ENCODE measurements at places on chromosomes 13 and 19.

GRCh38 chr13:35157143-35157755 is 215.2 kb downstream of the NBEA start:
- no peak for DNase-seq

GRCh38 chr13:108851660-108852059 is 222.2 kb downstream of the MYO16 start:
- no peak for DNase-seq

DNA sequence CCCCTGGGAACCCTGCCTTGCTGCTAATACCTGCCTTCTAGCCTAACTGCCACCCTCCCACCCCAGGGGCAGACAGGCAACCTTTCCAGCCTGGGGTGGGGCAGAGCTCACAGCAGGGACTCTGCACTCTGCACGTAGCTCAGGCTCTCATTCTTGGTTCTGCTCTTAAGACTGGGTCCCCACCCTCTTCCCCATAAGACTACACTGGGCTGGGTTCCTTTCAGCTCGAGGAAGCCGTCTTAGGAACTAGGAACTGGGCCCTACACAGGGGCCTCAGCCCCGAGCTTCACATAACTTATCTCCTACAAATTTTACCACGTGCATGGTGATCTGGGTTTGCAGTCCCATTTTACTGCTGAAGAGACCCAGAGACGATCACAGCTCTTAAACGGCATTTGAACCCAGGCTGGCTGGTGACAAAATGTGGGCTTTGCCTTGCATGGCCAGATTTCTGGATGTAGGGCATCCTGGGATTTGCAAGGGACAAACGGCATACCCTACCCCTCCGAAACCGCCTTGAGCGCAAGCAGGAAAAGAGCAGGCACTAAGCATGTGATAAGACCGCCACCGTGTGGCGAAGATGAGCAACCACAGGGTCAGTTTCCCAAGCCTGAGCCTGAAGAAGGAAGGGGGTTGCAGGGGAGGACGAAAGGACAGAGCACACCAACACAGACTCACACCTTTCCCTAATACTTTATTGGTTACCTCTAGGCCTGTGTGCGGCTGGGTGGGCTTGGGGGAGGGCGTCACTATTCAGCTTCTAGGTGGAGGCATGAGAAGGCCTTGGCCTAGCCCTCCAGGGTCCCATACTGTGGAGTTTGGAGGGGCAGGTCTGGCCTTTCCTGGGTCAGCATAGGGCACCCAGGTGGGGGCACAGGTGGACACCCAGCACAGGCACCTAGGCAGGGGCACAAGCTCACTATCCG is 5.1 kb downstream of the JUNB start:
- no peak for DNase-seq

GRCh38 chr13:73179650-73180274 is 121.0 kb downstream of the KLF5 start:
- DNase-seq = no peak

GRCh38 chr13:31686670-31687425 is 52.5 kb upstream of the RXFP2 start:
- no peak for DNase-seq

DNA sequence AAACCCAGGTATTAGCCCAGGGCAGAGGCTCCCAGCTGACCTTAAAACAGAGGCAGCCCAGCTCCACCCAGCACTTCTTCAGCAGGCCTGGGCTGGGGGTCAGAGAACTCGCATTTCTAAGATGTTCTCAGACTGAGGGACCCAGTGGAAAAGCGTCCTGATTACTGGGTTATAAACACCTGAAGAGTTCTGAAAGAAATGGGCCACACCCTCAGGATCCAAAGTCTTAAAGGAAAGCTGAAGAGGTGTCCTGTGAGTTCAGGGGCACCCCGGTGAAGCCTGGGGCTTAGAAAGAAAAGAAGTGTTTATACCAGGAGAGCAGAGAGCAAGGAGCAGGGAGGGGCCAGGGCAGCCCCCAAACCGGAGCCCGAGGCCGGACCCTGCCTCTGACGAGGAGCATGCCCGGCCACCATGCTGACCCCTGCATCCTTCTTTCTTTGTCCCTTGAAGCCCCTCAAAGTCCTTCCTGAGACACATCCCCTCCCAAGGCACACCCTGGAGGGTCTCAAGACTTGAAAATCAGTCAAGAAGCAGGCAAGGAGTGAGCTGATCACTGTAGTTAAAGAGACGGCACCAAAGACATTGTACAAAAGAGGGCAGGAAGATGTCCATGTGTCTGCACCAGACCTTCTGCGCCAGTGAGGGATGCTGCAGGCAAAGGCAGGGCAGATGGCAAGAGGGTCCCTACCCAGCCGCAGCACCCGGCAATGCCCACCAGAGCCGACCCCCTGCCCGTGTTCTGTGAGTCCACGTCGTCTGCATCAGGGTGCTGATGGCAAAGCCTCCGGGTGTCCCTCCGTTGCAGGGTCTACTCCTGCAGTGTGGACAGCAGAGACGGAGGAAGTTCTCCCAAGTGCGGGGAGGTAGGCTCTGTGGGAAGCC is 10.6 kb upstream of the RAB20 start:
- no peak for DNase-seq

DNA sequence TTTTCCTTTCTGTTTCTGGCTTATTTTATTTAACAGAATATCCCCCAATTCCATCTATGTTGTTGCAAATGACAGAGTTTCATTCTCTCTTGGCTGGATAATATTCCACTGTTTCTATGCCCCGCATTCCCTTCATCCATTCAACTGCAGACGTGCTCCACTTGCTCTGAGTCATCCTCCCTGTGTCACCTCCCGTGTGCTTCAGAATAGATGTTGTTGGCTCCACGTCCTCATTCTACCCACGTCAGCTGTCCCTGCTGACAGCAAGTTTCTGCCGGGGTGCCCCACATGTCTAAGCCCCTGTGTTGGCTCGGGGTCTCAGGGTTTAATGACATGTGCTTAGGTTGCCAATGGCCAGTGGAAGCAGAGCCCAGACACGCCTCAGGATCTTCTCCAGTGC is 1041.0 kb downstream of the UQCRFS1 start:
- no peak for DNase-seq

- no peak for DNase-seq
Measured at GRCh38 chr13:25177012-25177411, 4.9 kb upstream of the AMER2 start.

GRCh38 chr13:42078128-42078808 is 29.8 kb downstream of the DGKH start:
- DNase-seq = no peak

GRCh38 chr13:85700906-85701305 is 98.3 kb downstream of the SLITRK6 start:
- DNase-seq = no peak

- DNase-seq = no peak
Measured at GRCh38 chr13:27170221-27170515, 1.4 kb downstream of the USP12 start.

DNA sequence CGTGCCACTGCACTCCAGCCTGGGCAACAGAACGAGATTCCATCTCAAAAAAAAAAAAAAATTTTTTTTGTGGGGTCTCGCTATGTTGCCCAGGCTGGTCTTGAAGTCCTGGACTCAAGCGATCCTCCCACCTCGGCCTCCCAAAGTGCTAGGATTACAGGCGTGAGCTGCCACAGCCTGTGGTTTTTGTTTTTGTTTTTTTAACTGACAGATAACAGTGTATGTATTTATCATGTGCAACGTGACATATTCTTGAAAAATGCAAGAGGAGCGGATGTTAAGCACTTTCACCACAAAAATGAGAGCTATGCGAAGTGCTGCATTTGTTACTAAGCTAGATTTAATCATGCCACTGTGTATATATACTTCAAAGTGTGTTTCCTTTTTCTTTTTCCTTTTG is 49.0 kb downstream of the ARHGEF18 start:
- no peak for DNase-seq

DNA sequence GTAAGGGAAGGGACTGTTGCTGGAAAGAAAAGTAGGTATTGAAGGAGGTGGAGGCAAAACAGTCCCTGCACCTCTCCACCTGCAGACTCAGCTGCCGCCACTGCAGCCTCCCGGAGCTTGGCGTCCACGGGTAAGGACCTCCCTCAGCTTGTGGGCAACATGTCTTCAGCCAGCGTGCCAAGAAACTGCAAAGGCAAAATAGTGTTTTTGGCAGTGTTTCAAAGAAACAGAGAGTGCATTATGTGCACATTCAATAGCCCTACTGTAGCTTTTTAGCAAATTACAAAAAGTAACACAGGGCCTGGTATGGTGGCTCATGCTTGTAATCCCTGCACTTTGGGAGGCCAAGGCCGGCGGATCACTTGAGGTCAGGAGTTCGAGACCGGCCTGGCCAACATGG is 57.4 kb downstream of the ATP11A start:
- no peak for DNase-seq

DNA sequence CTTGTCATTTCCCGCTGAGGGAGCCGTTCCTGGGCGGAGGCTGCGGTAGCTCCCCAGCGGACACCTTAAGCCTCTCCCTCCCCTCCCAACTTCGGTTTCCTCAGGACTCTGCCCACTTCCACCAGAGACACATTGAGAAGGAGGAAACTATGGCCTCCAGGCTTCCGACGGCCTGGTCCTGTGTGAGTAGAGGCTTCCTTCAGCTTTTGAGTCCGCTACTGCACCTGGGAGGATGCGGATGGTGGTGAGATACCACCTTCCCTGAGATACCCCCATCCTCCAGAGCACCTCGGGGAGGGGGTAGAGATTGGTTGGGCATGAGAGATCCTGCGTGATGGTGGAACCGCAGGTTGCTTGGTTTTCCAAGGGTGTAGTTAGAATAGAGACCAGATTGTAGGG is 955 bp downstream of the ZNF274 start:
- DNase-seq = no peak

- no peak for DNase-seq
Measured at GRCh38 chr13:40629678-40630384, 36.6 kb downstream of the FOXO1 start.

GRCh38 chr19:10819124-10820060 is 16.6 kb downstream of the TMED1 start:
- no peak for DNase-seq

- DNase-seq = no peak
Measured at GRCh38 chr13:46668931-46669525, 116.1 kb downstream of the LRCH1 start.

- DNase-seq = no peak
Measured at GRCh38 chr13:113112893-113113845, 7.6 kb downstream of the F7 start.

GRCh38 chr13:98622931-98623331 is 46.0 kb upstream of the STK24 start:
- DNase-seq = no peak

- DNase-seq = no peak
Measured at GRCh38 chr13:63436325-63436668, 2020.6 kb upstream of the PCDH20 start.

DNA sequence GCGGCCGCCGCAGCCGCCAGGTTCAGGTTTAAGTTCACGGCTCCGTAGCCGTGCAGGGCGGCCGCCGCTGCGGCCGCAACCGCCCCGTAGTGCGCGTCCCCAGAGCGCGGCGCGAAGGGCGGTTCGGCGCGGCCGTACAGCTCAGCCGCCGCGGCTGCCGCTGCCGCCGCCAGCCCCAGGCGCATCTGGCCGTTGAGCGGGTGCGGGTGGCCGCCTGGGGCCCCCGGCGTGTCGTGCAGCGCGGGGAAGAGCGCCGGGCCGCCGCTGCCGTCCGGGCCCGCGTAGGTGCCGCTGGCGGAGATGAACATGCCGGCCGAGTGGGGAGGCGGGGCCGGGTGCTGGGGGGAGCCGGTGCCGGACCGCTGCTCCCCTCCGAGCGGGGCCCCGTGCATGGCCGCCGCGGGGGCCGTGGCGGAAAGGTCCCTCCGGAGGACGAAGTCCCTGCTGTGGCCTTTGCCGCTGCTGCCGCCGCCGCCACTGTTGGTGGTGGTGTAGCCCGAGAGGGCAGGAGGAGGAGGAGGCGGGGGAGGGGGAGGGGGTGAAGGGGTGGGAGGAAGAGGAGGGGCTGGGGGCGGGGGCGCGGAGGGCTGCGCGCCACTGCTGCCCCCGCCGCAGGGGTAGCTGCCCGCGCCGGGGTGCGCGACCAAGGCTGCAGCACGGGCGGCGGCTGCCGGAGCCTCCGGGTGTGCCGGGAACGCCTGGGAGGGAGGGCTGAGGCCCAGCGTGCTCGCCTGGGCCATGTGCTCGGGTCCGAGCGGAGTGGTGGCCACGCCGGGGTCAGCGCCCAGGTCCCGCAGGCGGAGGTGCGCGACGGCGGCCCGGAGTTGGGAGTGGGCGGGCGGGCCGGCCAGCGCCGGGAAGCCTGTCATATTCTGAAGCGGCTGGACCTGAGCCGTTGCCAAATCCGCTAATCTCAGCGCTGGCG is 654 bp downstream of the ZIC5 start:
- DNase-seq = no peak

DNA sequence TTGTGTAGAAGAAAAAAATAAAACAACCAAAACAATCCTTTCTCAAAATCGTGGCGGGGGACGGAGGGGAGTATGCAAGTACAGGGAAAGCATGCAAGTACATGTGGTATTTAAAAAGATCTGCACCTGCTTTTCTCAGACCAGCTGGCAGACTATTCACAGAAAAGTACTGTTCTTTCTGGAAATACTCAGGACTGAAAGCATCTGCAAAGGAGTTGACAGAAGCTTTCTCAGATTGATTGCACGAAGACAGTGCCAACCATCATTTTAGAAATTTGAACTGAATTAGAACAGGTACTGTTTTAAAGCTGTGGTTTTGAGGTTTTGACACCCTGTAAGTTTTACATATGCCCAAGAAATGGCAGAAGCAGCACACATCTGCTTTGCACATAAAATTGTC is 19.8 kb upstream of the PCDH8 start:
- no peak for DNase-seq

DNA sequence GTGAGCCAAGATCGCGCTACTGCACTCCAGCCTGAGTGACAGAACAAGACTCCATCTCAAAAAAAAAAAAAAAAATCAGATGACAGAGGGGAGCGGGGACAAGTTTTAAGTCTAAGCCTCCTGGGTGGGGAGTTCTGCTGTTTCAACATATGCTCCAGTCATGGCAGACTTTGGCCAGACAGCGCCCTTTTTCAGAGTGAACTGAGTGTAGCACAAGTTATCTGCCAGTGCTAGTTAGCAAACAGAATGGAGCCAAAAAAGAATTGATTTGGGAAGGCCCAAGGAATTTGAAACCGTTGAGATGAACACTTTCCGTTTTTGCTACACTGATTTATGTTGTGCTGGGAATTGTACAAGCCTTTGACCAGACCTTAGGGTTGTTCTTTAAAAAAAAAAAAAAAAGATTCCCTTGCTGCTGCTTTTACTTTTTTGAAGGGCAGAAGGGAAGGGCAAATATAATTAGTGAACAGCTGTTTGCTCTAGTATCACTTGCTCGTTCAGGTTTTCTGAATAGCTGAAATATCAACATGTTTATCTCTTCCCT is 5.7 kb downstream of the ACTN4 start:
- no peak for DNase-seq

GRCh38 chr19:34088292-34088691 is 84.0 kb upstream of the LSM14A start:
- no peak for DNase-seq

GRCh38 chr19:18915639-18916038 is 3.5 kb downstream of the COPE start:
- DNase-seq = no peak

DNA sequence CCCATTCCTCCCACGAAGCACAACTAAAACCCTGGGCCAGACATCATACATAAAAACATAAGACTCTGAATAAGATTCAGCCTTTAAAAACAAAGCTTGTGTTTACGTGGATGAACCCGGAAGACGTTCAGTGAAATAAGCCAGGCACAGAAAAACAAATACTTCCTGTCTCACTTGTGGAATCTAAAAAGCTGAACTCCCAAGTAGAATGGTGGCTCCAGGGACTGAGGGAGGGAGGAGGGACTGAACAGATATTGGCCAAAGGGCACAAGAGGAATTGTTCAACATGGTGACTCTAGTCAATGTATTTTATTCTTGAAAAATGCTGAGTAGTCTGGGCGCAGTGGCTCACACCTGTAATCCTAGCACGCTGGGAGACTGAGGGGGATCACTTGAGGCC is 35.7 kb upstream of the TPM4 start:
- no peak for DNase-seq

- DNase-seq = no peak
Measured at GRCh38 chr13:32682130-32682529, 95.9 kb downstream of the PDS5B start.
